ENCODE measurements at places on chromosomes 5 and 9.

GRCh38 chr5:58274191-58274590 is 185.7 kb downstream of the PLK2 start:
- no peak for DNase-seq

DNA sequence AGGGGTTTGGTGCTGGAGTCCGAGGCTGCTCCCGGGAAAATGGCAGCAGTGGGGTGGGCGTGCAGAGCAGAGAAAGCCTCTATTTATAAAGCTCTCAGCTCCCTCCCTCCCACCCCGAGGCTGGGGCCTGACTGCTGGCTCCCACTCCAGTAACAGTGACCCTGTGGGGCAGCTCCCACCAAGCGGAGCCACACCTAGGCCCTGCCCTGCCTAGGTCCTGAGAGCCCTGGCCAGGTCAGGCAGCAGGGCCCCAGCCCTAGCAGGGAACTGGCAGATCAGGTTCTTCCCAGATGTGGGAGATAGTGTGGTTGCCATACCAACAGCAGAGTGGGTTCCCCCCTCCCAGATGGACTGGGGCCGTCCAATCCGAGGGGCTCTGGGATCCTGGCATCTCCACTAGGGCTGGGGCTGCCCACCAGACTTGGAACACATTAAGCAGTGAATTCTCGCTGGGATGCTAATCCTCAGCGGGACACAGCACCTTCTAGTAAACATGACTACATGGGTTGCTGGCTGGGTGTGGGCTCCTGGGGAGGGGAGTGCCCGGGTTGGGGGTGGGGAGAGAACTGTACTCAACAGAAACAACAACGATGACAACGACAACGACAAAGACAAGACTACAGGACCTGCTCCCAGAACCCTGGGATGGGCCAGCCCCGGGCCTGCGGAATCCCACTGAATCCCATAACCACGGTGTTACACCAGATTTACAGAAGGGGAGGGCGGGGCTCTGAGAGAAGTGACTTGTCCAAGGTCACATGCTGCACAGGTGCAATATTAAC is 1.5 kb downstream of the SH3GLB2 start:
- DNase-seq: no peak

DNA sequence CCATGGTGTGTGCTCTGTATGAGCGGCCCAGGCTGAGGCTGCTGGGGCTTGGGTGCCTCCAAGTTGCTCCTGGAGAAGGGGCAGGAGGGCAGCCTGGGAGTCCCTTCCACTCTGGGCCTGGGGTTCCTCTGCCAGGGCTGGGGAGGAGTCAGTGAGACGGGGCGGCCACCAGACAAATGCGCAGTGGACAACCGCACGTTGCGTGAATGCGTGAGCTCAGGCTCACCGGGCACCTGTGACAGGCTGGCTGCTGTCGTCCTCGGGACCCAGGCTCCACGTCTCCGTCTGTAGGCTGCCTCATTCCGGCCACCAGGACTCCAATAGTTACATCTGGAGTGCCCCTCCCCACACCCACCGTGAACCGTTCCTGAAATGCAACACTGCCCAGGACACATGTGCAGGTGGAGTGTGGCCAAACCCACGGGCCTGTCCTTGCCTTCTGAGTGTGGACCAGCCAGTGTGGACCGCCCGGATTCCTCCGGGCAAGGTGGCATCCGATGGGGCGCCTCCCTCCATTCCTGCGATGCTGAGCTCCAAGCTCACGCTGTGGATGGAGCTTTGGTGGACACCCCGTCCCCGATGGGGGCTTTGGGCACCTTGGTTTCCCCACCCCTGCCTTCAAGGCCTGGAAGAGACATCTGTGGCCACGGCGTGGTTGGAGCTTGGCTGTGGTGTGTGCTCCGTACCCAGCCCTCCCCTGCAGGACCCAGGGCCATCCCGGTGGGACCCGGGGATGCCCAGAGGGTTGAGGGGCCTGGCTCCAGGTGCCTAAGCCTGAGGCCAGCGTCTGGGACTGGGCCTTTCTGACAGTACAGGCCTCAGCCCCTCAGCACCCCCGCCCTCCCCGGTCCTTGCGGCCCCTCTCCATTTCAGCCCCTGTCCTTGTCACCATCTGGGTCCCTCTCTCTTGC is 34.0 kb upstream of the RXRA start:
- DNase-seq: no peak

DNA sequence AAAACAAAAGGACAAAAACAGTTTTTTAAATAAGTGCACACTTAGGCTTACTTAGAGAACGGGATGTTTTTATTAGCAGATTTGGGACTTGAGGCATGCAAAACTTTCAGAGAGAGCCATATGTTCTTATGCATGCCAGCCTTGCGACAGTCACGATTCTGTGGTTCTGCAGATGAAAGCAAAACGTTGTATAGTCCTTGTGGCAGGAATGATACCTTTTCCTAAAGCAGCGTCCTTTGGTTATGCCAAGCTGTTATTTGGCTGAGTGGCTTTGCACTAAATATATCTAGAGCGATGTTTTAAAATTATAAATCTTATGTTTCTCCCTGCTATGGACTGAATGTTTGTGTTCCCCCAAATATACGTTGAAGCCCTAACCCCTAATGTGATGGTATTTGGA is 152.0 kb downstream of the SH3GL2 start:
- no peak for DNase-seq

- no peak for DNase-seq
Observed at GRCh38 chr5:115949096-115949495, 13.2 kb upstream of the LVRN start.

DNA sequence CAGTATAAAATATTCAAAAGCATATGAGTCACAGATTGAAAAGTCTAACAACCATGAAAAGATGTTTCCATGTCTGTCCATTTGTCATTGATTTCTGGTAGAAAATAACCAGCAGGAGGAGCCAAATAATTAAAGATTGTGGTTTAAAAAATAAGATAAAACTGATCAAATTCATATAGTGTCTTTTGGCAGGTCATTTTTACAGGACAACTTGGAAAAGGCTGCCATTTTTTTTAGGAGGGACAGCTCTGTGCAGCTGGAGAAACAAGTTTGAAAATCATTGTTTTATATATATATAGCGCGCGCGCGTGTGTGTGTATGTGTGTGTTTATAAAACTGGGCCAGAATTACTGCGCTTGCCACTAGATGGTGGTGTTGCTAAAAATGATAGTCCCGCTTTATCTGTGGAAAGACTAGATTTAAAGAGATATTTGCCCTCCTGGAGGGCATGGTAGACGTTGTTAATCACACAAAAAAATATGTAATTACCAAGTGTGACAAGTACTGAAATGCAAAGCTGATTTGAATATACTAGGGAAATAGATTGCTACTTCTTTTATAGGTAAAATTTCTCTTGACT is 1.3 kb upstream of the TRMO start:
- DNase-seq: peak; percentile 51

DNA sequence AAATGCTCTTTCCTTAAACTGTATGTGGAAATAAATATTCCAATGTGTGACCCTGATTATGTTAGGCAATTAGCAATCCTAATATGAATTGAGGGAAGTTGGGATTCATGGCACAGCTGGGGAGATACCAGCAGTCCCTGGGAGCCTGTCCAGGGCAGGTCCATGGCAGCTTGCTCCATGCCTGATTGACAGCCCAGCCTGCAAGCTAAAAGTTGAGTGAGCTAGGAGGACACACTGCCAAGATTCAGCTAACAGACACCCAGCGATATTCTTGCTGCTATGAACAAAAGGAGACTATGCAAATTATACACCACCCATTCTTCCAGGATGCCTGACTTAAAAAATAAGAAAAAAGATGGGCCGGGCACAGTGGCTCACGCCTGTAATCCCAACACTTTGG is 6.2 kb downstream of the TGFBI start:
- DNase-seq: no peak

DNA sequence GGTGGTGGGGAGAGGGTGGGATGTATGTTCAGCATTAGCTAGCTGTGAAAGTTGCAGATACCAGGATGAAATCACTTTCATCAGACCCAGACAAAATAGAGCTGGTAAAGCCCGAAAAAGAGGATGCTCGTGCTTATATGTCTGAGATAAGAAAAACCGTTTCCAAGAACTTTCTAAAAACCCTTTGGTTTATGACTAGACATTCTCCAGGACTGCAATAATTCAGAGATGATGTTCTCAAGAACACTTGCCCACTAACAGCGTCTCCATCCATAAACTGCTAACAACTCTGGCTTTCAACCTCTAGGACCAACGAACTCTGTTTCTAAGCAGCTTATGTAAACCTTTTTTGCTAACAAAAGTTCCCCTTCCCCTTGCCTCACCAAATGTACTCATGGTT is 8.4 kb upstream of the AMACR start:
- DNase-seq: no peak

GRCh38 chr5:169772688-169773087 is 135.6 kb downstream of the DOCK2 start:
- no peak for DNase-seq

GRCh38 chr9:136404801-136405136 is 4.8 kb upstream of the SNAPC4 start:
- no peak for DNase-seq

DNA sequence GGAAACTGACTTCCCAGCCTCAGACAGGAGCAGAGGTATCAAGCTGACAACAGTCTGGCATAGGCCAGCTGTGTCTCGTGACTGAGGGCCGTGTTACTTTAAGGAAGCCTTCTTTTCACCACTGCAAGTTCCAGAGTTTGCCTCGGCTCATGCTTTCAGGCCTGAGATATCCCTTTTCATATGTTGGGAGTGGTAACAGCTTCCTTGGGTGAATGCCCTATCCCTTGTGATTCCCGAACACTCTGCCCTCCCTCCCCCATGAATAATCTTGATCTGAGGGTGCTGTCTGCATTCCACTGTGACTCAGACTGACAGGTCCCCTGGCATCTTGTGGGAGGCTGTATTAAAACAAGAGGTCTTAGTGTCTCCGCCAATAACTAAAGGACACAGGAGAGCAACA is 49.7 kb upstream of the ARL15 start:
- DNase-seq: no peak

DNA sequence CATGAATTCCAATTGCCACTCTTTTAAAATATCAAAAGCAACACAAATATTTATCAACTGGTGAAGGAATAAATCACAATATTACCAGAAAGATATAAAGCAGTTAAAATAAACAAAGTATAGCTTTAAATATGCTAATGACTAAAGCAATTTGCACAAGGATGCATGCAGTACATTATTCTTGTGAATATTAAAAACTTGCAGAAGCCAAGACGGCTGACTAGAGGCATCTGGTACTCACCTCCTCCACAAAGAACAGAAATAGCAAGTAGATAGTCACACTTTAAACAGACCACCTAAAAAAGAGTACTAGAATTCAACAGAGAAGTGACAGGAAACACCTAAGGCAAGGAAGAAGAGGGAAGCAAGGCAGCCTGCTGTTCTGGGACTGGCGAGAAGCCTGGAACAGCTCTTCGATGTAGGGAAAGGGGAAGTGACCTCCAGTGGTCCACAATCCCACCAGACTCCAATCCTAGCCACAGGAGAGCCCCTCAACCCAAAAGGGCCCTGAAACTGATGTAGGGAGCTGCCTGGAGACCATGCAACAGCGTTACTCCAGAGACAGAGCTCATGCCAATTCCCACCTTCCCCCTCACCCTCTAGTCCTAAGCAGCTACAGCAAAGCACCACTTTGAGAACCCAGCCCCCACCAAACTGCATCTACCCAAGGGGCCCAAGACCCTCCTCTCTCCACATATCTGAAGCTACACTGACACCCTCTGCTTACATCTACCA is 86.3 kb downstream of the LPAR1 start:
- DNase-seq: no peak

- no peak for DNase-seq
Observed at GRCh38 chr5:41598011-41598410, 87.6 kb upstream of the PLCXD3 start.

DNA sequence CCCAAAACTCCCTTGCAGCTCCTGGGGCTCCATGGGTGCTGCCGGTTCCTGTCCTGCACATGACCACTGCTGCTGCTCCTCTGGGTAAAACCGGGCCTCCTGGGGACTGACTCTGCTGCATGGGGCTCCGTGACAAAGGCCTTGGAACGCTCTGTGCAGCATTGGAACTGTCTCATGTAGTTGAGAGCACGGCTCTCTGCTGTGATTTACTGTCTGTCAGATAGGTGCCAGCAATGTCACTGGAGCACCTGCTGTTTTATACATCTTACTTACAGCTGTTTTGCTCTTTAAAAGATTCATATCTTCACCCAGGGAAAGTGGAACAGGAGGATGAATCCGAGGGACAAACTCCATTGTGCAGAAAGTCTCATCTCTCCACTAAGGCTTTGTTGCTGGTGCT is 138.1 kb downstream of the YIPF5 start:
- DNase-seq: no peak

DNA sequence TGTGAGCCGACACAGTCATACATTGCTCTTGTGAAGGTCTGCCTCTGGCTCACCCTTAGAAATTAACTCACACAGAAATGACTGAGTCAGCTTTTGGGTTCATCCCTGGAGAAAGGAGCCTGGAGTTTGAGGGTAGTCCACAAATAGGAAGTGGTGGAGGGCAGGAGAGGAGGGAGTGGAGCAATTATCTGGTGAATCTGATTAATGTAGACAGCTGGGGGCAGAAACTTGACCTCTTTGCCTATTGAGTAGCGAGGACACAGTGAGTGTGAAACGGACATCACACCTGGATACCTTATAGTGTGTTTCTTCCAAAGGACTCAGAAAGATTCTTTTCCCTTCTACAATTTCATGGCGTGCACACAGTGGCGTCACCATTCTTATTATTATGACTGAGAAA is 48.5 kb upstream of the MSX2 start:
- no peak for DNase-seq

GRCh38 chr5:147051193-147051592 is 172.6 kb upstream of the PPP2R2B start:
- no peak for DNase-seq

DNA sequence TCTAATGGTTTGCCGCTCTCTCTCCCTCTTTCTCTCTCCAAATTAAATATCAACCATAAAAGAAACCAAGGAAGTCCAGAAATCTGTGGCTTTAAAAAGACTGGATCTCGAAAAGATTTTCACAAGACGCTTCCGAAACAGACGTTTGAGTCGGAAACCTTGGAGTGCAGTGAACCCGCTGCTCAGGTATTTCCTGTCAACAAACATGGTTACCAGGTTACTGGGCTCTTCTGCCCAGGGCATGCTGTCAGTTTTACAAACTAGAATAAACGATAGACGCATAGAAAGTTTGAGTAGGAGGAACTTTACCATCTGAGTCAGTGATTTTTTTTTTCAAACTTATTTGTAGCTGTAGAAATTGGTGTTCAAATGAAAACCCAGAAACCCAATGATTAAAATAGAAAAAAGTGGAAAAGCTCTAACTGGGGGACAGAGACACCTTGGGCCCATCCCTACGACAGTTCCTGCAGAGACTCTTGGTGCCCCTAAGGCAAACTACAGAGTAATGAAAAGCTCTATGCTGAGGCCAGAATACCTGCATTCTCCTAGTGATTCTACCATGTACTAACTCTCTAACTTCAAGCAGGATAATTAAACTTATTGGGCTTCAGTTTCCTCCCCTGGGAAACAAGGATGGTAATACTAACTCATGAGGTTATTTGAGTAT is 90.0 kb downstream of the DOCK8 start:
- DNase-seq: no peak

- peak; percentile 47 for DNase-seq
Observed at GRCh38 chr5:141605523-141606277, 13.1 kb downstream of the DIAPH1 start.

Data from stimulated activated CD4-positive, alpha-beta T cell treated with anti-CD3 and anti-CD28 coated beads, TNF-alpha, amount 100 ng/mL, for 48 hours (primary cell).